NCI-H748 treated with DMSO at 0.1 percent for 48 hours (cell line): ENCODE measurements at places on chromosomes 3 and 15.
A peak's percentile ranks its signal among the peaks of the same experiment; 100 is the strongest.

DNA sequence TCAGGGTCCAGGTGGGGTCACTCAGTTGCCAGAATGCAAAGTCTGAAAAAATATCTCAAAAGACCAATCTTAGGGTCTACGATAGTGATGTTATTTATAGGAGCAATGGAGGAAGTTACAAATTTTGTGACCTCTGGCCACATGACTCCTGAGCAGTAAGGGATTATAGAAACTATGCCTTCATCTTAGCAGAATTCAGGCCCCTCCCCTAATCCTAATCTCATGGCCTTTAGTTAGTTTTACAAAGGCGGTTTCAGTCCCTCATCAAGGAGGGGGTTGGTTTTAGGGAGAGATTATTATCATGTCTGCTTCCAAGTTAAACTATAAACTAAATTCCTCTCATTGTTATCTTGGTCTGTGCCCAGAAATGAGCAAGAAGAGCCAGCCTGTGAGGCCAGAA, 5.9 kb upstream of the DCP1A start:
- no peak for DNase-seq

DNA sequence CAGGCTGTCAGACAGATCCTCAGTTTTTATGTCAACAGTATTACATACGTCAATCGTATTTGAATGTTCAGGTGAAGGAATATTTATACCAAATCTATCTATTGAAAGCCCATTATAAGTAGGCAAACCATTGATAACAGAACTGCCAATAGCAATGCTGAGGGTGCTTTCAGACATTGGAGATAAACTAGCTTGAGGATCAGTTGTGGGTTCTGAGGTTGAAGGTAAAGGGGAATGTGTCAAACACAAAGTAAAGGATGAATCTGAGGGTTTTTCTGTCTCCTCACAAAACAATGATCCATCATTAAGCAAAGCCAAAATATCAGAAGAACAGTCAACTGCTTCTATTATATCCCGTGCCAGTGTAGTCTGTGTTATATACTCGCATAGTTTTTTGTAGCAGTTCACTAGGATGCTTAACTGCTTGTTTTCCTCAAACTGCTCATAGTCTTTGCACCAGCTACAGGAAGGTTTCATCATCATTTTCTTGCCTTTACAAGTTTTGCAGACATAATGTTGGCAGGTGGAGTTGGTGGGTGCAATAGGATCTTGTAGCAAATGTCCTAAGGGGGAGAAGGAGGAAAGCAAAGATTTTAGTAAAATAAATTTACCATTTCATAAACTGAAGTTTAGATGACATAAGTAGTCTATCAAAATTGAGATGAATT, 43.8 kb downstream of the MSL2 start:
- no peak for DNase-seq

DNA sequence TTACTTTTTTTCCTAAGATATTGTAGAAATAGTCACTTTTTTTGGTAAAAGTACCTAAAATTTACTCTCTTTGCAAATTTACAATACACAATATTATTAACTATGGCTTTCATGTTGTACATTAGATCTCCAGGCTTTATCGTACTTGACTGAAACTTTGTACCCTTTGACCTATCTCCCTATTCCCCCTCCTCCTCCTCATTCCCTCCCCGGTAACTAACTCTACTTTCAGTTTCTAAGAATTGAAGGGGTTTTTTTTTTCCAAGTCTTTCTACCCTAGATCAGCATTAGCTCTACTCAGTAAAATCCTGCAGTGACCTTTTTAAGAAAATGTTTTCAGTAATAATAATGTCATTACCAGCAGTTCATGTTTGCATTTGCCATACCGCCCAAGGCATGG, 10.1 kb downstream of the HACL1 start:
- DNase-seq, result no peak

DNA sequence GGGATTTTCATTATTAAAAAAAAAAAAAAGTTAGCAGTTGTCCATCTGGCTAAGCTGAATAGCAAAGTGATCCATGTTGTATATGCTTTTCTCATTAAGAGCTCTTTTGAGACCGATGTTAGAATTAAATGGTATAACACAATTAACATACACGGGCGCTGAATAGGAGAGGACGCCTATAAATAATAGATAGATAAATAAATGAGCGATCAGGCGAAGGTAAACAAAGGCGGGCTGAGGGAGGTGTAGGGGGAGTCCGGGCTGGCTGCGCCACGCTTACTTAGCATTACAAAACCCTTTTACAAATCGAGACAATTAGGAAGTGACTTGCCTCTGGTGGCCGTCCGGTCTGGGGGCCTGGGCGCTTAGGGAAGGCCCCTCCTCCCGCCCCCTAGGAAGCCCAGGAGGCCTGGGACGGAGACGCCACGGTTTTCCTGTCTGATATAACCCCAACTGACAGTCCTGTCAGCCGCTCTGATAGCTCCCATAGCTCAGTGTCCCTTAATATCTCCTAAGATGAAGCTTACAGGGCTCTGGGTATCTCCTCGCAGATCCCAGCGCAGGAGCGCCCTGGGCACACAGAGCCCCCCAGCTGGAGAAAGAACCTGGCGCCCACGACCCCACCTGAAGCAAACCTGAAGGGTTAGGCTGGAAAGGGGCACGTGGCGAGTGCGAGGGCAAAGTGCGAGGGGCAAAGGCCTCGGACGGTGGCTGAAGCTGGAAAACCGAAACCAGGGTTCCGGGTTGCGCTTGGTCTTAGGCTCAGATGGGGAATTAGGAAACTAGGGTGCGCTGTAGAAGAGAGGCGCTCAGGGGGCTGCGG, 3.6 kb downstream of the SOX14 start:
- peak; percentile 21 for DNase-seq

GRCh38 chr3:15426579-15427118, 695 bp downstream of the METTL6 start:
- DNase-seq, result no peak

GRCh38 chr15:74964794-74965193, 8.2 kb upstream of the RPP25 start:
- no peak for DNase-seq

GRCh38 chr3:101938262-101938847, 89.0 kb downstream of the NFKBIZ start:
- no peak for DNase-seq

GRCh38 chr3:39843440-39843839, 34.0 kb downstream of the MYRIP start:
- no peak for DNase-seq

GRCh38 chr15:93985925-93986324, 245.4 kb upstream of the MCTP2 start:
- no peak for DNase-seq

DNA sequence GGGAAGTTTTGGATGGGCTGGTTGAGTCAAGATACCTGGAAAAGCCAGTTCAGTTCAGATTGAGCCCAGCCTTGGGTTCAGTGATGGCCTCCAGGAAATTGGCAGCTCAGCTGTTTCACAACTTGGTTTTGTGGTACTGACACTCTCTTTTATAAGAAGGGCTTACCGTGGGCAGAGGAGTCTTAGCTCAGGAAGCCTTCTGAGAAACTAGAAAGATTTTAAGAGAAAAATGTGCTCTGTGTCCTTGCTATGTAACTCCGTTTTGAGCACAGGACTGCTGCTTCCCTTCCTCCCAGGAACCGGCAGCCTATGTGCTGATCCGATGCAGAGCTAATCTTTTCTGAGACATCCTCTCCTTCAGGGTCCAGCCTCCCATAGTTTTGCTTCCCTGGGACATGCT, 46.6 kb upstream of the RASGRP1 start:
- no peak for DNase-seq
